ENCODE measurements at places on chromosomes 5 and 9.

- no peak for DNase-seq
Observed at GRCh38 chr9:132485393-132485792, 75.4 kb downstream of the CFAP77 start.

DNA sequence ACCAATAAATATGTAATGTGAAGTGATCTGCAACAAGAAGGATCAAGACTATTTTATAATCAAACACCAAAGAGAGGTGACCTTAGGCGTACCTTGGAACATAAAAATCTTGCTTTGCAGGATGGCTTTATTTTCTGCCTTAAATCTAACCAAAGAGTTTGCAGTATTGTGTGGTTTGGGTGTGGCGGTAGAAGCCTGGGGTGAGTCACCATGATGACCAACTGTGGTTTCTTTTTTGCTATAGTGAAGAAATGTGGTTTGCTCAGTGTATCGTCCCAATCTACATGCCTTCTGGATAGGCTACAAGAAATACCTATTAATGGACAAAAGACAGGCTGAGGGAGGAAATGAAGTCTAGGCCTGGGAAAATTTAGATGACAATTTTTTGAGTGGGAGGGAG, 5.1 kb upstream of the CAST start:
- peak; percentile 54 for DNase-seq

DNA sequence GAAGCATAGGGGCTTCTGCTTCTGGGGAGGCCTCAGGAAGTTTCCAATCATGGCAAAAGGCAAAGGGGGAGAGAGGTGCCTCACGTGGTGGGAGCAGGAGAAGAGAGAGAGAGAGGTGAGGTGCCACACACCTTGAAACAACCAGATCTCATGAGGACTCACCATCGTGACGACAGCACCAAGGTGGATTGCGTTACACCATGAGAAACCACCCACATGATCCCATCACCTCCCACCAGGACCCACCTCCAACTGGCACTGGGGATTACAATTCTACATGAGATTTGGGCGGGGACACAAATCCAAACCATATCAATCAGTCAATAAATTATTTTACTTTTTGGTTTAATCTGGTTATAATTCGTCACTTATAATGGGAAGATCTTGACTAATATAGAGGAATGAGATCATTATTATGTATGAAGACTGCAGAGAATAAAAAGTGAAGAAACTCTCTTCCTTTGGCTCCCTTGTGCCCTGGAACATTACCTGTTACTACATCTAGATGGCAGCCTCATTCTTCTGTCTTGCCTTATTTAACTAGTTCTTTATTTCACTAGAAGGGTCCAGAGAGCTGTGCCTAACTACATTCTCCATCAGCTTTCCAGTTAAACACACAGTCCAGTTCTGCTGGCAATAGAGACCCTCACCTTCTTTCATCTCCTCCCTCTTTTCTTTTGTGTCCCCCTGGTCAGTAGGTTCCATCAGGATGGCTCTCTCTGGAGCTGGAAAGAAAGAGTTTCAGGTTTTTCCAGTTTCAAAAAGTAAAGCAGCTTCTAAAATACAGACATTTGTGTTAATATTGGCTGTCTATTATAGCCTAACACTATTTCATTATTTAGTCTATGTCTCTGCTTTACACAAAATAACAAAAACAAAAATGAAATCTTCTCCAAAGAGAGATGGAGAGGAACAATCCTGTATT, 21.7 kb upstream of the SPINK7 start:
- no peak for DNase-seq

DNA sequence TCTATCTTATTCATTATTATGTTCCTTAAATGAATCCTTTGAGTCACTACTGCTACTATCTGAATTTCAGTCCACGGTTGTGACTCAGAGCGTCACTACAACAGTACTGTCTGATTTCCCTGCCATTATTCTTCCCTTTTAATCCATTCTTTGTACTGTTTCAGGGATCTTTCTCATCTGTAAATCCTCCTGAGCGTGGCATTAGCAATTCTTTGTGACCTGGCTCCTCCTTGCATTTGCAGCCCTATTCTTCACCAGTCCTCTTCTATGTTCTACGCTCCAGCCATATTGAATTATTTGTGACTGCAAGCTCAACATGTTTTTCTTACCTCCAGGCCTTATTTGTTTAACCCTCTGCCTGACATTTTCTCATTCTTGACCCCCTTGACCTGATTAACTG, 5.9 kb downstream of the PRPF4 start:
- DNase-seq, result no peak

GRCh38 chr5:149260761-149261160, 10.9 kb upstream of the AFAP1L1 start:
- DNase-seq, result no peak

DNA sequence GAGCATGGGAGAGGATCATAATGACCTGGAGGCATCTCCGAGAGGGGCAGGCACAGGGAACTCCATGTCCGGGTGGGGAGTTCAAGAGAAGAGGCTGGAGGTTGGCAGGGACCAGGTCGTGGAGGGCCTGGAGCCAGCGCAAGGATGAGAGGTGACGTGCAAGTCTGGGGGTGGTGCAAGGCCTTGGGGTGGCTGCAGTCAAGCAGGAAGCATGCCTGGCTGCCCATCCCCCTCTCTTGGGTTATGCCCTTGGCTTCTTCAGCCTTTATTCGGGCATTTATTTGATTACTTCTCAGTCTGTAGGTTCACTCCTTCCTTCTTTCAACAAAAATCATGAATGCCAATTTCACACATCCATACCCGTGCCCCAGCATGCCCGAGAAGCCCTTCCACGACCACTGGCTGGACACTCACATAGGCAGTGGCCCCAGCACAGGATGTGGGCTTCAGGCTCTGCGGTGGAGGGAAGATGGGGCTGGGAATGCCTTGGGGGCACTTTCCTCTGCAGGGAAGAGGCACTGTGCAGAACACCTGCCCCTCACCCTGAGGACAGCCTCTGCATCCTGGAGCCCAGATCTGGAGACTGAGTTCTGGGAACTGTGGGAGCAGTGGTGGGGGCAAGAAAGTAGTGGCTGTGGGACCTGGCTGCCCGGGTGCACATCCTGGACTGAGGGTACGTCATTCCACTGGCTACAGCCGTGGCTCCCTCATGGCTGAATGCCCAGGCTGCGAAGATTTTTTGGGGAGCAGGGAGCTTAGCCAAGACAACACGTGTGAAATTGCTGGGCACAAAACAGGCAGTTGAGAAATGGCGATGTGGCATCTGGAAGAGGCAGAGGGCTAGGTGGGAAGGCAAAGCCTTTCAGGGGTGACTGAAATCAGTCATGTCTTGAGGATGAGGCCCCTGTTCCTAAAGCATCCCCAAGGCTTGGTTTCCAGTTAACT, 38.6 kb downstream of the CRB2 start:
- no peak for DNase-seq
